Activated CD4-positive, alpha-beta T cell treated with anti-CD3 and anti-CD28 coated beads, Interleukin-2, Interleukin-4, amounts not matched to agents 100 ng/mL and 50 ng/mL, durations not matched to agents 16 hours and 8 hours (primary cell): ENCODE measurements at places on chromosomes 11 and 22.

DNA sequence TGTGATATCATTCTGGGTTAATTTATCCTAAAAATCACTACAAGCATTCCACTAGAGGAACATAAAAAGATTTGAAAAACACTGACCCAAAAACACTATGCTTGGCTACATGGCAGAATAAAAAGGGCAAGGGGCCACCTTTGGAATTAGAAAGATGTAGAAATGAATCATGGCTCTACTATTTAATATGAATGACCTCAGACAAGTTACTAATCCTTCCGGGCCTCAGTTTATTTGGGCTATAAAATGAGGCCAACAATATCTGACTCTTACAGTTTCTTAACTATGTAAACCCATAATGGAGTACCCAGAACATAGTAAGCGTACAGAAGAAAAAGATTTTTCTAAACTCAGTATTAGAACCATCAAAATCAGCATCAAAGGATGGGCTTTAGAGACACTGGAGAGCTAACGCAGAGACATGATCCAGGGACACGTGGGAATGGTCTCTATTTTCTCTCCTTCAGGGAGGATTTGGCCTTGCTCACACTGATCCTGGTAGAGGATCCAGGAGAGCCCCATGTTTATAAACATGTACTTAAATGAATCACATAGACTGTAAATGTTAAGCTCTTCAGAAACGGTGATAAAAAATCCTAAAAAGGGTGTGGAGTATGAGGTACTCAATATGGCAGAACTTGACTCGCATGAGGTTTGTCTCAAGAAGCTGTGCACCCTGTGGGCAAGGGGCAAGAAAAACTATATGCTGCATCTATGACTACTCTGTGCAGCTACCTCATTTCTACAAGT, 288.4 kb upstream of the PITPNB start:
- no peak for DNase-seq

GRCh38 chr11:67268081-67268961, 2.0 kb downstream of the GRK2 start:
- DNase-seq: peak; percentile 96

- no peak for DNase-seq
These were observed 34.0 kb upstream of the MMP13 start for GRCh38 chr11:102989379-102990047.

- DNase-seq: no peak
These were observed 308.9 kb downstream of the NXPE2 start for GRCh38 chr11:114987186-114987760.

- DNase-seq: no peak
These were observed 37.0 kb downstream of the CYB5R2 start for GRCh38 chr11:7636350-7636749.

- no peak for DNase-seq
These were observed 3.1 kb upstream of the ADM start for GRCh38 chr11:10301656-10302358.

DNA sequence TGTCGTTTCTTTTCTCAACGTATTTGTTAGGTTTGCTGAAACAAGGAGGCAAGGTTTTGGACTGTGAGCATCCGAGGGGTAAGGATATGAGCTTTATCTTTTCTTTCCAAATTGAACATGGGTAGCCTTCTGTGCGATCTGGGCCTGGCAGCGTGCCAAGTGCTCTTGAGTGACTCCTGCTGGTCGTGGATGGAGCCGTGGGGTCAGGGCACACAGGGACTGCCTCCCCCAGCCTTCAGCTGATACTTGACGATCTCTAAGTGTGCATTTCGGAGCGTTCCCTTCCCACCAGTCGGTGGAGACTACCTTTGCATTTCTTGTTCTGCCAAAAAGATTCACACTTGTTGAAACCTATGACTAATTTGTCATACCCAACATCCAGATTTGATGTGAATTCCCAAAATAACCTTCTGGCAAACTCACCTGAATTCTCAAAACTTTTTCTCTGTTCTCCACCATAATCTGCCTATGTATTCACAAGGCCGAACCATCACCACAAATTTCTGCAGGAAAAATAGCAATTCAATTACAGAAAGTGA, 40.1 kb upstream of the CLMP start:
- DNase-seq: no peak

GRCh38 chr11:75202195-75202594, 38.4 kb upstream of the TPBGL start:
- DNase-seq: no peak

DNA sequence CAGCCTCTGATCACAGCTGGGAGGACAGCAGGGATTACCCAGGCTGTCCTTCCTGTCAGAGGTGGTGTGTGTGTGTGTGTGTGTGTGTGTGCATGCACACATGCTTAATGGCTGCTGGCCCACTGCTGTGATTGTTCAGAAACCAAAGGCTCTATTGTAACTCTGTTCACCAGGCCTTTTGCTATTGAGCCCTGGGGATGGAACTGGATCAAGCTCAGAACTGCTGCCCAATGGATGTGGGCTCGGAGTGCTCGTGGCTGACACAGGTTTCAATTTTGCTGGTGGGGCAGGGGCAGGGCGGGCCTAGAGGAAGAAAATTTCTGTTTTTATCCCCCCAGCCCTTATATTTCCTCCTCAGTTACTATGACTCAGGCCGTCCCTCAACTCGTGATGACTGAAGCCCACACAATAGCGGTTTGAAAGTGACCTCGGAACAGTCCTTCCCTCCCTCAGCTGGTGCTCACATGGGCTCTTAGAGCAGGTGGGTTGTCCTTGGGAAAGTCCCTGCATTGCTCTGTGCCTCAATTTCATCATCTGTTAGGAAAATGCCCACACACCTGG, 359.3 kb downstream of the TENM4 start:
- DNase-seq: no peak

DNA sequence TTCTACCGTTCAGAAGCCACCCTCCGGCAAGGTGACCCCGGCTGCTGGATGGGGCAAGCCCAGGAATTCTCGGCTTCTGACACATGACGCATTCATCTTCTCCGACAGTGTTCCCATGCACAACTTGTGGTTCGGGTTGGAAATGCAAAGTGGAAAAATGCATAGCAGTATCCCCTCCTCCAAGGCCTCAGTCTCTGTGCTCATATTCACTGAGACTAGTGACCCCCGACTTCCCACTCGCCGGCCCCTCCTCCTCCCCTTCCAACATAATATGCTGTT, 70.0 kb upstream of the NTM start:
- DNase-seq: no peak

GRCh38 chr11:46247659-46248058, 29.8 kb upstream of the CREB3L1 start:
- DNase-seq: peak; percentile 22

- no peak for DNase-seq
These were observed 40.1 kb upstream of the CARD18 start for GRCh38 chr11:105179542-105180278.

DNA sequence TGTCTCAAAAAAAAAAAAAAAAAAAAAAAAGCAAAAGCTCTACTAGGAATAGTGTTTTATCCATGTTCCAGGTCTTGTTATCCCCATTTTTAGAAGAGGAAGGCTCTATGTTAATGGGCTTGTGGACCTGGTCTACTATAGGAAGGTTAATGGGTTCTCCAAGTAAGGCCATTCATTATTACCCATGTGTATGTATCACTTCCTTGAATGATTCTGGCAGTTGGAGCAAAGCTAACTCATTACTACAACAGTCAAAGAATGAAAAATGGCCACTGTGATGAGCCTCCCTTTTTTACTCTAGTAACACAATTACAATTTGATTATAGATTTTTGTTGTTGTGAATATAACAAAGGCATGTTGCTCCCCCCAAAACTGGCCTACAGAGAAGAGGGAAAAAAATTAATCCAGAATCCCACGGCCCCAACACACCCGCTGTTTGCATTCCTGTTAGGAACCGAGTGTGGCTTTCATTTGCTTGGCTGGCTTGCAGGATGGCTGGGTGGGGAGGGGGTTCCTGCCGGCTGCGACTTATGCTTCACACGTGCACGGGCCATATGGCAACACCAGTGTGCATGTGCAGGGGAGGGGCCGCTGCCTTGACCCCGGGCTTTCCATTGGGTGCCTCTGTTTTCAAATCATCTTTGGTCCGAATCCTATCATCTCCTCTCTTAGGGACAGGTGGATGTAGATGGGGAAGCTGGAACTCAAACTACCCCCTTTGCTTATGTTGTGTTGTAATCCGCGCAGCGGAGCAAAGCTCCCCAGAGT, 148.8 kb downstream of the HIPK3 start:
- no peak for DNase-seq
